ENCODE measurements at places on chromosomes 4 and X. TPM values are rescaled to one million over a fixed set of nuclear protein-coding genes. Genes with fewer than 3 reads are reported as not detected.

LGI2 gene
- not detected for total RNA-seq

HSFX1 gene
- 0.94 TPM for total RNA-seq

COX18 gene
- total RNA-seq, result 13.5 TPM

ELOVL6 gene
- total RNA-seq, result 18.7 TPM

SPRY1 gene
- total RNA-seq, result 8.2 TPM

DCHS2 gene
- 0.17 TPM for total RNA-seq

NAP1L3 gene
- 2.5 TPM for total RNA-seq

SCML2 gene
- total RNA-seq, result 0.99 TPM

WAS gene
- not detected for total RNA-seq

CXCL3 gene
- 1.3 TPM for total RNA-seq

PTCHD1 gene
- total RNA-seq, result not detected

UCP1 gene
- not detected for total RNA-seq

CYTL1 gene
- not detected for total RNA-seq
